Globus pallidus (tissue), 1 donor: ENCODE measurements at places on chromosomes 2 and 18.

DNA sequence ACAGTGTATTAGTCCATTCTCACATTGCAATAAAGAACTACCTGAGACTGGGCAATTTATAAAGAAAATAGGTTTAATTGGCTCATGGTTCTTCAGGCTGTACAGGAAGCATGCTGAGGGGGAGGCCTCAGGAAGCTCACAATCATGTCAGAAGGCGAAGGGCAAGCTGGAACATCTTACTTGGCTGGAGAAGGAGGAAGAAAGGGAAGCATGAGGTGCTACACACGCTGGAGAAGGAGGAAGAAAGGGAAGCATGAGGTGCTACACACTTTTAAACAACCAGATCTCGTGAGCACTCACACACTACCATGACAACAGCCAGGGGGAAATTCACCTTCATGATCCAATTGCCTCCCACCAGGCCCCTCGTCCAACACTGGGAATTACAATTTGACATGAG lies 95.3 kb upstream of the FAM110C start:
- no peak for DNase-seq

- DNase-seq = no peak
Observed at GRCh38 chr18:55420665-55421307, 167.2 kb downstream of the TCF4 start.

GRCh38 chr2:56624181-56624580 lies 440.4 kb downstream of the CCDC85A start:
- DNase-seq = no peak

- DNase-seq = no peak
Observed at GRCh38 chr2:75494137-75494769, 66.5 kb downstream of the EVA1A start.

DNA sequence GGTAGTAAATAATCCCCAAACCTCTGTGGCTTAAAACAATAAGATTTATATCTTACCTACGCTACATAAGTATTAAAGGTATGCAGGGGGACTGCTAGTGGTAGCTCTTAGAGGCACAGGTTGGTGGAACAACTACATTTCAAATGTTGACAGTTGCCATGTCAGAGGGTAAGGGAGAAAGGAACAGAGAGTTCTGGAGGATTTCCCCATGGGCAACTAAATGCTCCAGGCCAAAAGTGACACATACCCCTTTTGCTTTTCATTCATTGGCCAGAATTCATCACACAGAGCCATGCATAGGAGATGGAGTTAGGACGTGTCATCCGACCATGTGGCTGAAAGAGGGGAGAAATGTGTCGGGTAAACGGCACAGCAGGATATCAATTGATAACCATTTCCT lies 133.2 kb downstream of the NAPG start:
- DNase-seq = no peak

DNA sequence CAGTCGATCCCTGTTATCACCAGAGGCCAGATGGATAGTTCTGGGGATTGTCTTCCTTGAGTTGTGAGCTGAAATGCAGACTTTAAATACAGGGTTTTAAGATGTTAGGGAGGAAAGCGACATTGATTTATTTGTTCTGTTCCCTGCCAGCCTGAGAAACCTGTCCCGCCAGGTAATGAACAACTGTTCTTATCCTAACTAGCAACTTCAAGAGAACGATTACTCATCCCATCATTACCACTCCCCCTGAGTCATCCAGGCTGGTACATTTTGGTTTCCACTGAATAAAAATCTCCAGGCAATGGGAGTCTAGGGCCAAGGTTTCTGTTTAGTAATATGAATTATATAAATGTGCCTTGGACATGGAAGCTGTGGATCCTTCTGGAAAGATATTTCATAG lies 131.2 kb downstream of the LYPD6B start:
- no peak for DNase-seq

- no peak for DNase-seq
Observed at GRCh38 chr2:40369267-40370006, 82.5 kb downstream of the SLC8A1 start.

- DNase-seq = no peak
Observed at GRCh38 chr2:60408811-60409530, 144.5 kb downstream of the BCL11A start.

DNA sequence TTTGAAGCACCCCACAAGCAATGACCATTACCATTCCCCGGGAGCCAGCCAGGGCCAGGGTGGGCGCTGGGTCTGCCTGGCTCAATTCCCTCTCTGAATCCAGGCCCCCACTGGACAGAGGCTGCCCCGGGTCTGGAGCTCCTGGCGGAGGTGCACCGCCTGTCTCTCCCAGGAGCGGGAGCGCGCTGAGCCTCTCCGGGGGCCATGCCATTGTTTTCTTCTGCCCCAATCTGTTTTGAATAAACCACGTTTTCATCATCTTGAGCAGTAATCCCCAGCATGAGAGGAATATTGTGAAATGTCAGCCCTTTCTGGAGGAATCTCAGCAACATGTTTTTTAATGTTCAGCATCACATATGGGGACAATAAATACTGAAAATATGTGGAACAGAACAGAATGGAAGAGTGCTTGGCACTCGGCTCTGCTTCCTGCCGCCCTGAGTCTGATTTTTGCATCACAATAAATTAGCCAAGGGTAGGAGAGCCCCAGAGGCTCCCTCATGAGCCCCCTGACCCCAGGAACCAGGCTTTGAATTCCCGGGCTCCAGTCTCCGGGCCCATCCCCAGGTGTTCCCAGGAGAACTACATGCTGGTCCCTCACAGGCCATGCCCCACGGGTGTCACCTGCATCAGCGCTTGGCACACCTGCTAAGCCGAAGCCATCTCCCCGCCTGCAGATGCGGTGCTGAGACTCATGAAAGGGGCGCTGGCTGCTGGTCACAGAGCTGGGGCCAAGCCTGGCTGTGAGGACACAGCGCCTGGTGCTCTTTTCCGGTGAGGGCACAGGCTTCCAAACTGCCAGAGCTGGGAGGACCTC lies 88.8 kb downstream of the INHBB start:
- no peak for DNase-seq

GRCh38 chr2:119760237-119760955 lies 674 bp downstream of the PTPN4 start:
- no peak for DNase-seq

DNA sequence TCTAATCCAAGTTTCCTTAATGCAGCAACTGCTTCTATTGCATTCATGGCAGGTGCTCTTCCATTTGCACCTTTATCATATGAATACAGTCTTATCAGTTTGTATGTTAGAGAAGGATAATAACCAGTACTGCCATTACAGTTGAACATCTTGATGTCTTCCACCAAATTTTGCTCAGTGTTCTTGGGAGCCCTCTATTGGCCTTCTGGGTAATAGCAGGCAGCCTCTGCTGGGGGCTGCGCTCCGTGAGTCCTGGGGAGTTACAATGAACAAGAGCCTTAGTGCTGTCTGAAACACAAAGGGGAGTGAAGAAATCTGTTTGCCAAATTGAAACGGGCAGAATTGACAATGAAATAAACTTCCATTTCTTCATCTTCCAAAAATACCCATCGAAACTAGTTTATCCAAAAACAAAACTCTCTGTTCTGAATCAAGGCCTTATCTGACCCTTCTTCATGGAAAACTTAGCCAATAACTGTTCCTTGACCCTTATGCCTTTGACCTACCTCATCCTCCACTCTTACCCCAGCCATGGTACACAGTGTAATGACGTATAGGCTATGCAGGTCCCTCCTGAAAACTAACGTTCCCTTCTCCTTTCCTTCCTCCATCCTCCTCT lies 79.9 kb downstream of the ALK start:
- DNase-seq = no peak

GRCh38 chr2:86305915-86306254 lies 31.5 kb downstream of the REEP1 start:
- DNase-seq = no peak
